ENCODE measurements at places on chromosomes 2 and 18.

DNA sequence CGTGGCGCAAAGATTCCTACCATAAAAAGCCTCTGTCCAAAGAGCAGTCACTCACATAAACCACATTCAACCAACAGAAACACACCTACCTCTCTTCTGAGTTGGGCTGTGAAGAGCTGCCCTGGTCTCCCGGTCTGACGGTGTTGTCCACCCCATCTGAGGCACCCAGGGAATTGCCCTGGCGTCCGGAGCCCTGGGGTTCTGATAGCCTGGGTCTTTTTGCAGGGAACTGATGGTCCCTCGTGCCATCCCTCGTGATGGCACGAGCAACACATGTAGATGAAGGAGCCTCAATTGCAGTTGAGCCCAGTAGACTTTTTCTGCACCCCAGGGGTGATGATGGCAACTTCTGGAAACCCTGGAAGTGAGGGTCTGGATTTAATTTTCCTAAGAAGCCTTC lies 13.8 kb downstream of the HJURP start:
- no peak for DNase-seq

- DNase-seq: no peak
Measured at GRCh38 chr2:102051692-102052277, 60.0 kb downstream of the IL1R2 start.

DNA sequence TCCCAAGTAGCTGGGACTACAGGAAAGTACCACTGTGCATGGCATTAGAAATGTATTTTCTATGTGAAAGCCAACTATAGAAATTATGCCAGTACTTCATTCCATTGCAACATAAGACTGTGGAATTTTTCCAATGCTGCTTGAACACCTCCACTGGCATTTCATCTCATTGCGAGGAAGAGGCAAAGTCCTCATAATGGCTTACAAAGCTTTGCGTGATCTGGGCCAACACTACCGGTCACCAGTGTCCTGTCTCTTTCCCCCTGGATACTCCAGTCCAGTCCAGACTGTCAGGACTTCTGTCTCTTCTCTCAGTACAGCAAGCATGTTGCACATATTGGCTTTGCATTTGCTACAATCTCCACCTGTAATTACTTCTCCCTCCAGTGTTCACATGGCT lies 223.5 kb downstream of the GPD2 start:
- no peak for DNase-seq

GRCh38 chr2:149226790-149227189 lies 103.6 kb upstream of the LYPD6 start:
- DNase-seq: no peak

- no peak for DNase-seq
Measured at GRCh38 chr18:58532298-58532697, 96.6 kb downstream of the ALPK2 start.

- DNase-seq: no peak
Measured at GRCh38 chr18:46302528-46303485, 198.6 kb downstream of the HAUS1 start.

GRCh38 chr2:20762945-20763683 lies 59.8 kb downstream of the LDAH start:
- no peak for DNase-seq

- no peak for DNase-seq
Measured at GRCh38 chr2:95029898-95030341, 4.4 kb downstream of the MAL start.

- no peak for DNase-seq
Measured at GRCh38 chr2:38690499-38691420, 24.8 kb downstream of the GALM start.

DNA sequence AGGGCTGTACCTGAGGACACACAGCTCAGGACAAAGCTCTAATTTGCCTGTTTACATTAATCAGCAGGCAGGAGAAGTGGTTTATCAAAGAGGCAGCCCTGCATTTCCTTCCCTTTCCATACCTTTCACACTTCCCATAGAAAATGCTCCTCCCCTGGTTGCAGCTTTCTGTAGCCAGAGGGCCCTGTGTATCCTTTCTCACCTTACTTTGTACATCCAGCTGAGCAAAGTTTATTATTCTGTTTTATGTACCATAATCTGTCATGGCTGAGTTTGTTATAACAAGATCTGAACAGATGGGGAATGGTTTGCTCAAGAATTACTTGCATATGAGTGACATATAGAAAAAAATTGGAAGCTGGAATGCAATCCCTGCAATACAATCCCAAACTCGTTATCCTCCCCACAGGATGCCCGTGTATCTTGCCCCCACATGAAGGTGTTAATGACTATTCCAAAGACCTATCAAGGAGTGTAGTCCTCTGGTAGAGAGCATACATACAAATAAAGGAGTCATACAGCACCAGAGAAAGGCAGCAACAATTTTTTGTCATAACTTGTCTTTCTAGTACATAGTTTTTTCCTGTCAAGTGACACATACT lies 1025.8 kb upstream of the KLHL29 start:
- DNase-seq: no peak

- no peak for DNase-seq
Measured at GRCh38 chr2:226362980-226363379, 436.6 kb downstream of the IRS1 start.

GRCh38 chr18:38923540-38923939 lies 1357.9 kb upstream of the CELF4 start:
- no peak for DNase-seq

DNA sequence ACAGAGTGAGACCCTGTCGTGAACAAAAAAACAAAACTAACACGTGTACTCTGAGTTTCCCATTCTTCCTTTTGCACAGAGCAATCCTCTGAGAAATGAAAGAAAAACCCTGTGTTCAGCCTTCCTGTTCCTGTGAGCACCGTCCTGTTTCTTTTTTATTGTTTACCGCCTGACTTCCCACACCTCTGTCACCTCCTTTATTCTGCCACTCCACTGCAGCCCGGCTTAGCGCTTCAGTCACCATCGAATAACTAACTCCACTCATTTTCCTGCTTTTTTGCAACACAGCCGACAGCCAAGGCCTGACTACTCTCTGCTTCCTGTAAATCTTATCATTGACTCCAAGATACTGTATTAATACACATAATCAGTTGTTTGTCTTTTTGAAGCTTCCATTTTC lies 40.9 kb downstream of the TGOLN2 start:
- no peak for DNase-seq

DNA sequence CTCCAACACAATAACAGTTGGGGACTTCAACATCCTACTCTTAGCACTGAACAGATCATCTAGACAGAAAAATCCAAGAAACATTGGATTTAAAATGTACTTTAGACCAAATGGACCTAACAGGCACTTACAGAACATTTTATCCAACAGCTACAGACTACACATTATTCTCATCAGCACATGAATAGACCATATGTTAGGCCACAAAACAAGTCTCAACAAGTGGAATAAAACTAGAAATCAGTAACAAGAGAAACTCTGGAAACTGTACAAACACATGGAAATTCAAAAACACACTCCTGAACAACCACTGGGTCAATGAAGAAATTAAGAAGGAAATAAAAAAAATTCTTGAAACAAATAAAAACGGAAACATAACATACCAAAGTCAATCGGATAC lies 117.5 kb downstream of the ACVR1 start:
- DNase-seq: no peak

DNA sequence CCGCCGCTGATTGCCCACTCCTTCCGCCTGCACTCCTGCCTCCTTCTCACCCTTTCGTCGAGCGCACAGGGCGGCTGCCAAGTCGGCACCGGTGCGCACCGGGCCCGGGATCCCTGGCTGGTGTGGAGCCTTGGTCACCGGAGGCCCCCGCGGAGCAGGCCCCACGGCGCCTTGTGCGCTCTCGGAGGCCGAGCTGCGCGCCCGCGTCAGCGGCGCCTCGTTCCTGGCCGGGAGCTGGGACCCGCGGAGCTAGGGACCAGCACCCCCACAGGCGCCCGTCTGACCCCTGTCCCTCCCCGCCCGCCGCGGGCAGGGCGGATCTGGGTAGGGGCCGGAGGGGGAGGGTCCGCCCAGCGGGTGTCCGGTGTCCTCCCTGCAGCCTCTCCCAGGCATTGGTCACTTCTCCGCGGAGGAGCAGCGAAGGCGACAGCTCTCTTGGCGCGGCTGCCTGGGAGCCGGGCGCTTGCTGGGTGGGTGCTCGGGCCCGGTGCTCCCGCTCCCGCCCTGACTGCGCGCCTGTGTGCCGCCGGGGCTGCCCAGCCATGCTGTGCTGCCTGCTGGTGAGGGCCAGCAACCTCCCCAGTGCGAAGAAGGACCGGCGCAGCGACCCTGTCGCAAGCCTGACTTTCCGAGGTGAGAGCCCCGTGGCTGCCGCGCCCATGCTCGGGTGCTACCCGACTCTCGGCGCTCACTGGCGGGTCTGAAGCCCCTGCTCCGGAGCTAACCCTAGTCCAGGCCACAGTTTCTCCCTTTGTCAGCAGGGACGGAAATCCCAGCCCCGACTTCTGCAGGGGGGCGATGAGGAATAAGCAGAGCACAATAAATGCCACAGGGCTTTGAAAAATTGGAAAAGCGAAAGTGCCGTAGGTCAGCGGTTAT lies 13.2 kb downstream of the DYSF start:
- DNase-seq: no peak

DNA sequence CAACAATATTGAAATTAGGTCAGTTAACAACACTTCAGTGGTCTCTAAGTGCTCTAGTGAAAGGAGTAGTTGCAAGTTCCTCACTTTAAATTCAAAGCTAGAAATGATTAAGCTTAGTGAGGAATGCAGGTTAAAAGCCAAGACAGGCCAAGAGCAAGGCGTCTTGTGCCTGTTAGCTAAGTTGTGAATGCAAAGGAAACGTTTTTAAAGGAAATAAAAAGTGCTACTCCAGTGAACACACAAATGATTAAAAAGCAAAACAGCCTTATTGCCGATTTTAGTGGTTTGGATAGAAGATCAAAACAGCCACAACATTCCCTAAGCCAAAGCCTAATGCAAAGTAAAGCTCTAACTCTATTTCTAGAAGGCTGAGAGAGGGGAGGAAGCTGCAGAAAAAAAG lies 44.7 kb downstream of the ANTXR1 start:
- DNase-seq: no peak

Data from activated effector memory CD4-positive, alpha-beta T cell treated with Interleukin-2 at 50 U/mL for 16 hours (primary cell).